ENCODE measurements at places on chromosomes 16 and 17. TPM values are rescaled to one million over a fixed set of nuclear protein-coding genes. Genes with fewer than 3 reads are reported as not detected.
A peak's percentile ranks its signal among the peaks of the same experiment; 100 is the strongest.

- H3K27me3 ChIP-seq, result peaks cover 5% of the 10 kb centered on the region
- H3K4me1 ChIP-seq, result no peaks in the 10 kb centered on the region
- no peaks in the 10 kb centered on the region for H3K36me3 ChIP-seq
- DNase-seq, result no peak
- no peak overlapping the region for H3K27ac ChIP-seq
Measured at GRCh38 chr16:50972876-50973275, 178.2 kb downstream of the SALL1 start.

- no peaks in the 10 kb centered on the region for H3K36me3 ChIP-seq
- no peak overlapping the region for H3K27ac ChIP-seq
- H3K4me3 ChIP-seq, result no peak overlapping the region
- peaks cover 7% of the 10 kb centered on the region for H3K4me1 ChIP-seq
- DNase-seq, result no peak
Measured at GRCh38 chr16:67426950-67427349, 4.0 kb upstream of the HSD11B2 start.

GRCh38 chr17:28916302-28916934 lies 13.5 kb upstream of the DHRS13 start:
- no peak overlapping the region for H3K4me3 ChIP-seq
- DNase-seq, result peak; percentile 62
- peak overlapping the region; percentile 34 for H3K27ac ChIP-seq
- H3K36me3 ChIP-seq, result peaks cover 63% of the 10 kb centered on the region
- H3K27me3 ChIP-seq, result no peaks in the 10 kb centered on the region
- peaks cover 13% of the 10 kb centered on the region for H3K4me1 ChIP-seq

DNA sequence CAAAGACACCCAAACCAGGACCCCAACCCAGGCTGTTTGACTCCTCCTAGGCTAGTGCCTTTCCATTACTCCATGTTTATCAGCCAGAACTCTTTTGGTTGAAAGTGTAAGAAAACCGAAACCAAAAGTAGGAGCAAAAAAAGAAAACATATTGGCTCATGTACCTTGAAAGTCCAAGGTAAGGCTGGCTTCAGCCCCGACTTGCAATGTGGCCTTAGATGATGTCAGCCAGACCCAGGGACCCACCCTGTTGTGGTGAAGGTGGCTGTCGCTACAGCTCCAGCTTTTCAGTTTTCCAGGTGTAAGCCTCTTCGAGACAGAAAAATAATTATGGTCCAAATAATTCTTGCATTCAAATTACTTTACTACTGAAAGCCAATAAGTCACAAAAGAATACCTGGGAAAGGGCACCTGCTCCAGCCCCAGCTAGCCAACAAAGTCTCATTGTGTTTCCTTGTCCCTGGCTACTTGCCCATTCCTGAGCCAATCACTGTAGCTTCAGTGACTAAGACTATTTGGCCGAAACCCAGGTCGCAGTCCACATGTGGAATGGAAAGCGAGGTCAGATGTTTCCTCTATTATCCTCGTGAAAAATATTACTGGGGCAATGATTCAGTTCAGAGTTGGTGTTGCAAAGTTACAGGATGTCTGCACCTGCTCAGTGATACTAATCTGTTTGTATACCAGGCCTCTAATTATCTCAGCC lies 20.7 kb downstream of the DNAH9 start:
- H3K27ac ChIP-seq, result no peak overlapping the region
- no peaks in the 10 kb centered on the region for H3K4me1 ChIP-seq
- H3K4me3 ChIP-seq, result no peak overlapping the region
- no peaks in the 10 kb centered on the region for H3K36me3 ChIP-seq

- peaks cover 30% of the 10 kb centered on the region for H3K27me3 ChIP-seq
- H3K4me1 ChIP-seq, result peaks cover 18% of the 10 kb centered on the region
- peak overlapping the region; percentile 73 for H3K4me3 ChIP-seq
- no peak overlapping the region for H3K27ac ChIP-seq
- peak; percentile 59 for DNase-seq
Measured at GRCh38 chr17:2025622-2026309, 632 bp upstream of the RTN4RL1 start.

- peaks cover 59% of the 10 kb centered on the region for H3K4me1 ChIP-seq
- DNase-seq, result peak; percentile 66
- peaks cover 14% of the 10 kb centered on the region for H3K36me3 ChIP-seq
- H3K27me3 ChIP-seq, result no peaks in the 10 kb centered on the region
- H3K27ac ChIP-seq, result peak overlapping the region; percentile 18
- H3K4me3 ChIP-seq, result no peak overlapping the region
Measured at GRCh38 chr17:48841395-48841831, 10.6 kb downstream of the CALCOCO2 start.

DNA sequence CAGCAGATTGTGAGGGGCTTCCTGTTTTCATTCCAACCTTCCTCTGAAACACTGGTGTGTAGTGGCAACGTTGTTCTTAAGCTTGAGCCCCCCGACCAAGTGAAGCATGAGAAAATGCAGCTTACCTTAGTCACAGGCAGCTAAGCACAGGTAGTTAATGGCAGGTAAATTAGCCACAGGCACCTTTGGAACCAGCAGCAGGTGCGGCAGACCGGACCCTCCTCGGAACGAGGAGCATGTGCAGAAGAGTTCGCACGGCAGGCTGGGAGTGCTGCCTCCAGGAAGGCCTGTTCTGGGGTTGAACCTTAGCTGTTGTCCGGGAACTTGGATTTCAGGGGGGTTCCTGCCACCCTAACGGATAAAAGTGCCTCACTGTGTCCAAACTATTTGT lies 7.2 kb upstream of the IRF8 start:
- no peaks in the 10 kb centered on the region for H3K27me3 ChIP-seq
- no peak overlapping the region for H3K4me3 ChIP-seq
- no peaks in the 10 kb centered on the region for H3K36me3 ChIP-seq
- H3K27ac ChIP-seq, result no peak overlapping the region
- peaks cover 49% of the 10 kb centered on the region for H3K4me1 ChIP-seq

GRCh38 chr16:85395207-85395912 lies 217.8 kb upstream of the GSE1 start:
- no peaks in the 10 kb centered on the region for H3K27me3 ChIP-seq
- no peaks in the 10 kb centered on the region for H3K36me3 ChIP-seq
- H3K27ac ChIP-seq, result no peak overlapping the region
- H3K4me3 ChIP-seq, result no peak overlapping the region
- peak; percentile 3 for DNase-seq
- no peaks in the 10 kb centered on the region for H3K4me1 ChIP-seq

GRCh38 chr16:47323241-47323640 lies 137.6 kb downstream of the ITFG1 start:
- H3K4me3 ChIP-seq, result no peak overlapping the region
- no peaks in the 10 kb centered on the region for H3K27me3 ChIP-seq
- no peak for DNase-seq
- peaks cover 17% of the 10 kb centered on the region for H3K36me3 ChIP-seq
- H3K27ac ChIP-seq, result no peak overlapping the region

Gene BTBD17
- total RNA-seq, result not detected

Data from activated naive CD4-positive, alpha-beta T cell treated with anti-CD3 and anti-CD28 coated beads for 36 hours (primary cell).